ENCODE measurements at places on chromosomes 11 and 22.

DNA sequence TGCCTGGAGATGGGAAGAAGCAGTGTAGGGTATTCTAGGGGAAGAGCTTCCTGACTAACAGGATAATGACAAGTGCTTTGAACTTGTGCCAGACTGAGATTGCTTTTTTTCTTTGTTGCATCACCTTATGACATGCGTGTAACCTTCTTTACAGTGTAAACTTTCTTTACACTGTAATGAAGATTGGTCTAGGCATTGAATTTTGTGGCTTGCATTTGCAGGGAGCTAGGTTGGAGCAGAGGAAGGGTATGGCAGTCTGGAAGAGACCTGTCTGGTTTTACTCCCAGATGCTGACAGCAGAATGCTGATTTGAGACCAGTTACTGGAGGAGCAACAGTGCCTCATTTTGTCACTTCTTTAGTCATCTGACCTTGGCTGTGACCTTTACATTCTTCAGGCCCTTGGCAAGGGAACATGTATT, 5.6 kb downstream of the DDB2 start:
- DNase-seq, result peak; percentile 64

DNA sequence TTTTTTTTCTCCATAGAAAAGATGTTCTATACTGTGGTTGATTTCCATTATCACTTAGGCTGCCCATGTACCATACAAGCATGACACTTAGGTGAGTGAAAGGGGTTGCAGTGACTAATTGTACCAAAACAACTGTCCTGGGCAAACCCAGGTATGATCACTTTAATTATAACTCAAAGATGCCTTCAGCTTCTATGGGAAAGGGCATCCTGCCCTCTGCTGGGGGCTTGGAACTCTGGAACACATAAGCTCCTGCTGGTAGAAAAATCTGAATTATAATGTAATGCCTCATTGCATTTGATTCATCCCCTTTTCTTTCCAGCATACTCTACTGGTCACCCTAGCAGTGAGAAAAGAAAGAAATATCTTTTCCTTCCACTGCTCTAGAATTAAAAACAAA, 206.3 kb downstream of the DDX10 start:
- DNase-seq, result peak; percentile 62

GRCh38 chr22:19394274-19395050, 37.1 kb downstream of the HIRA start:
- no peak for DNase-seq

DNA sequence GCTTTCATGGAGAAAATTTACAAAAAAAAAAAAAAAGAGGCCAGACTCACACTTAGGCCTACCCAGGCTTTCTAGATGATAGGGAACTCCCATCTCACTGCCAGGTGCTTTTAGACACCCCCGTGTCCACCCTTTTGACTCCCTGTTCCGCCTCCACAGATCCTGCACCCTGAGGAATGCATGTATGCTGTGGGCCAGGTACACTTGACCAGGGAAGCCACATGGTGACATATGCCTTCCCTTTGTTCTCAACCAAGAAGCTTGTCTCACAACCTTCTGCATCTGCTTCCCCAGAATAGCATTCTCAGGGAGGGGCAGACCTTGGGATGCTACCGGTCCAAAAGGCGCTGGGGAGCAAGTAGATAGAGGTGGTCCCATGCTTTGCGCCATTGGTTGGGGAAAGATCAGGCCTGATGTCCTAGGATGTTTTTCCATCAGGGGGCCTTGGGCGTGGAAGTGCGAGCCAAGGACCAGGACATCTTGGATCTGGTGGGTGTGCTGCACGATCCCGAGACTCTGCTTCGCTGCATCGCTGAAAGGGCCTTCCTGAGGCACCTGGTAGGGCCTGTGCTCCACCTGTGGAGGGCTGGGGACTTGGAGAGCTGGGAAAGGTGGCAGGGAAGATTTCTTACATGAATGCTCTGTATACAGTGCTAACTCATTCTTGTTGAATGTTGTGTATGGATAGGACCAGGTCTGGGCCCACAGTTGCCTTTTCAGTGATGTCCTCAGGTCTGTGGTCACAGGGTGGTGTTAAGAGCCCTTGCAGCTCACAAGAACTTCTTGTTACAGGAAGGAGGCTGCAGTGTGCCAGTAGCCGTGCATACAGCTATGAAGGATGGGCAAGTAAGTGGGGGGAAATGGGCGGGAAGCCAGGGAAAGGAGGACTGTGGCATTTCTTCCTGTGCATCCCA, 7.5 kb downstream of the HMBS start:
- DNase-seq, result no peak

DNA sequence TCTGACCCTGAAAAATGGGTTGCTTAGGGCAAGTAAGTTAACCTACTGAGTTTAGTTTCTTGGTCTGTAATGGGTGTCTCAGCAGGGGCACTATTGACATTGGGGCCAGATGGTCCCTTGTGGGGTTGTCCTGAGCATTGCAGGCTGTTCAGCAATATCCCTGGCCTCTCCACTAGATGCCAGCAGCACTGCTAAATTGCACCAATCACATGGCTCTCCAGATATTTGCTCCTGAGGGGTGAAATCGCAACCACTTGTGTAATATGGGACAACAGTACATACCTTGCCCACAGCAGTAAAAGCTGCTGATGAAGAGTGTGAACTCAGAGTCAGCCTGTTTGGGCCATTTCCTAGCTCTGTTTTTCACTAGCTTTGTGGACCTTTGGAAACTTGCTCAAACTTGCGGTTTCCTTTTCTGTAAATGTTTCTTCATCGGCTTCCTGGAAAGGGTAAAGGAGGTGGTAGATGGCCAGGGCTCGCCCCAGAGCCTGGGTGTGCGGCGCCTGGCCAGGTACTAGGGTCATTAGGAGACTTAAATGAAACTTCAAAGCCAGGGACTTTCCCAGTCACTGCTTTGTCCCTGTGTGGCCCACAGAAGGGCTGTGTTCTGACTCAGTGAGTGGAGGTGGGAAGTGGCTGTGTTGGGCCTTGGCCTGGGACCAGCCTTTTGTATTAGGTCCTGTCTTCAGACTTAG, 13.0 kb downstream of the NCF4 start:
- peak; percentile 78 for DNase-seq

DNA sequence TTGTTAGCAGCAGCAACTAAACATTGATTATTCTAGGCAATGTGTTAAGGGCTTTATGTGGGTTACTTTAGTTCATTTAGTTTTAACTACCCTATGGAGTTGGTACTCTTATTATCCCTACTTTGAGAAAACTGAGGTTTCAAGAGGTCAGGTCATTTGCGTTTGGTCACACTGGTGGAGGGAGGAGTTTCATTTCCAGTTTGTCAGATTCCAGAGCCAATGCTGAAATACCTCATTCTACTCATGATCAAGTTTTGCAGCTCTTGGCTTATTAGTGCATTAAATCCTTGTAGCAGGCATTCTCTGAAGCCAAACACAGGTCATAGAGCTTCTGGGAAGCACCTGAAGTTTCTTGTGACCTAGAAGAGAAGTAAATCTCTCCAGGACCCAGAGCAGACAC, 24.1 kb upstream of the POGLUT3 start:
- no peak for DNase-seq

DNA sequence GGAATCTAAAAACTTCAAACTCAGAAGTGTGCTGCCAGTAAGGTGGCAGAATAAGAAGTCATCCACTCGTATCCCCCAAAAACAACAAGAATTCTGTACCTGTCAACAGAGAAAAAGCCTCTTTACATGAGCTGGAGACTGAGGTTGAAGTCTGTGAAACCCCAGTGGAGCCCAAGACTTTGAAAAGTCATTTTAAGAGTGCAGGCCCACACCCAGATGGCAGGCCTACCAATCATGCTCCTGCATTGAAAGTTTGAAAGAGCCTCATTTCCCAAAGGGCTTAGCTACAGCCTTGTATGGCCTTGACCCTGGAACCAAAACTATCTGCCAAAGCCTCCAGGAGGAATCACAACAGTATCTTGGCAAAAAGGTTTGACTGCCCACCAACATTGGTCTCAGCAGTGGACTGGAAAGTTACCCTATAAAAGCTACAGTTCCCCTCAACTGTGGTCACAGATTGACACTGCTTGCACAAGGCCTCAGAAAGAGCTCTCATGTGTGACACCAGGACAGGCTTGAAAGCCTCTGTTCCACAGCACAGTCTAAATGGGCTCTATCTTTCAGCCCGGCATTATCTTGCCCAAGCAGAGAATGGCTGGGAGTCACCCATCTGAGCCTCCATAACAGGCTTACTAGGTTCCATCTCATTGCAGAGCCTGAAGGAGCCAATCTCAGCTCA, 47.7 kb downstream of the SLC22A9 start:
- no peak for DNase-seq

- DNase-seq, result no peak
Measured at GRCh38 chr11:123193742-123194141, 1.3 kb downstream of the CLMP start.

DNA sequence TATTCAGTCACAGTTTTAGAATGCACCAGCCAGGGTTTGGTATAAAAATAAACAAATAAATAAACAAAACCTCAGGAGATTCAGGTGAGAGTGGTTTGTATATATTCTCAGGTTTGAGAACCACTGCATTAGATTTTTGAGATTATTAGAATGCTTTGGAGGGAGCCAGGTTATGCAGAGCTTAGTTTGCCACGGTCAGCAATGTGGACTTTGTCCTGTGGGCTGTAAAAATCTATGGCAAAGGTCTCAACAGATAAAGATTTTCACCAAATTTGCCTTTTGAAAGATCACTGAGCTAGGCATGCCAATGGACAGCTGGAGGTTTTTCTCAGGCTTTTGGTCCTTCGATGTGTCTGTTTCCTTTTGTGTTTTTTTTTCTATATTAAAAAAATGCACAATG, 650.1 kb upstream of the RAG2 start:
- DNase-seq, result no peak

- DNase-seq, result peak; percentile 100
Measured at GRCh38 chr11:9905960-9906791, 242.3 kb downstream of the SWAP70 start.

- no peak for DNase-seq
Measured at GRCh38 chr22:32185821-32186220, 19.1 kb downstream of the RFPL2 start.

DNA sequence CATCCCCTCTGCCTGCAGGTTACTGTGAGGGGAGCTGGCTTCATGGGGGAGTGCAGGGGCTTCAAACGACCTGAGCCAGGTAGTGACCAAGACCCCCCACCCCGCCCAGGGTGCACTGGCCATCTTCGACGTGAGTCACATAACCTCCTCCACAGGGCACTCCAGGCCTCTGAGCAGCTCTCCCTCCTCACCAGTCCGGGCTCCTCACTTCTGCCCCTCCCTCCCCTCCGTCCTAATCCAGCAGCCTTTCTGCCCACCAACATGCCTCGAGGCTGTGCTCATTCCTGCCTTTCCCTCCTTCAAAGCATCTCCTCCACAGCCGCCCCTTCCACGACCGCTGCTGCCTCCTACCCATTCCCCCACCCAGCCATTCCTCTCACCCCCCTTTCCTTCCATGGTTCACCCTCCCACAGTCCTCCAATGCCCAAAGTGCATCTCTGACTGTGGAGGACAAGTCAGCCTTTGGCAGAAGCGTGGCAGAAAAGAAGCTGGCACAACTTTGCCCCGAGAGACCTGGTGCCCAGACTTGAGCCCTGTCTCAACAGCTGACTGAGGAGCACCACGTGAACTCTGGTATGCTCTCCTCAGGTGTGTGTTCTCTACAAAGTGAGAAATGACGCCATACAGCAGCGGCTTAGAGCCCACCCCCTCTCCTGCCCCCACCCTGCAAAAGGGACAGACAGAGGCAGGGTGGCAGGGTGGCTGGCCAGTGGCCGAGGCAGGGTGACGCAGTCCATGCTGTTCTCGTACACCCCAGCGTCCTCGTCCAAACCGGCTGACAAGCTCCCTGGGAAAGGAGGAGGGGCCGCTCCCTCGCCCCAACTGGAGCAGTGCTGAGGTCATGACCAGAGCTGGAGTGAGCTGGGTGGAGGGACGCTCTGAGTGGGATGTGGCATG, 30.4 kb downstream of the OPCML start:
- DNase-seq, result no peak

DNA sequence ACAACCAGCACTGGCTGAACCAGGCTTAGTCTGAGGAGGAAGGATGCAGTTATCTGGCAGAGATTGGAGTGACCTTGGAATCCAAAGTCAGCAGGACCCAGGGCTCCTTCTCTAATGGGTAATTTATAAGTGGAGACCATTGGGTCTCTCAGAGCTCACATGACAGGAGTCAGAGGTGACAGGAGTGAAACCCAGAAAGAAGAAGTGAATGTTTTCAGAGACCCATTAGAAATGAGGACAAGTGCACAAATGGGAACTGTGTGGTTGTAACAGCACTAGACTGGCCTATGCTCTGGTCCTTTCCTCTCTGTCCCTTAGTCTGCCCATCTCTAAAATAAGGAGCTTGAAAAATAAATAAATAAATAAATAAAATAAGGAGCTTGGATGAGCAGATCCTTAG, 107.4 kb downstream of the SERGEF start:
- DNase-seq, result no peak

DNA sequence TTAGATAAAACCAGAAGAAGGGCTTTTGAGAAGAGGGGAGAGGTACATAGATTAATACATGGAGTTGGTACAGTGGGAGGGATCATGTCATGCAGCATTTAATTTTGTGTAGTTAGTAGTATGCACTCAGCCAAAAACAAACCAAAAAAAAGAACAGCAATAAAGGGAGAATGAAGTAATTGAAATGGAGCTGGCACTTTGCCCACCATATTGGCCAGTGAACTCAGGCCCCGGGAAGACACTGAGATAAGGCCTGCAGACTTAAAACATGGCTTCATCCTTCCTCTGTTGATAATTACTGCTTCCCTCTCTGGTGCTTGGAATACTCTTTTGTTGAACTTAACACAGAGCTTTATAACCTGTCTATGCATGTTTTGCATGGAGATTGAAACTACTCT, 3.1 kb downstream of the PANX1 start:
- DNase-seq, result peak; percentile 33

DNA sequence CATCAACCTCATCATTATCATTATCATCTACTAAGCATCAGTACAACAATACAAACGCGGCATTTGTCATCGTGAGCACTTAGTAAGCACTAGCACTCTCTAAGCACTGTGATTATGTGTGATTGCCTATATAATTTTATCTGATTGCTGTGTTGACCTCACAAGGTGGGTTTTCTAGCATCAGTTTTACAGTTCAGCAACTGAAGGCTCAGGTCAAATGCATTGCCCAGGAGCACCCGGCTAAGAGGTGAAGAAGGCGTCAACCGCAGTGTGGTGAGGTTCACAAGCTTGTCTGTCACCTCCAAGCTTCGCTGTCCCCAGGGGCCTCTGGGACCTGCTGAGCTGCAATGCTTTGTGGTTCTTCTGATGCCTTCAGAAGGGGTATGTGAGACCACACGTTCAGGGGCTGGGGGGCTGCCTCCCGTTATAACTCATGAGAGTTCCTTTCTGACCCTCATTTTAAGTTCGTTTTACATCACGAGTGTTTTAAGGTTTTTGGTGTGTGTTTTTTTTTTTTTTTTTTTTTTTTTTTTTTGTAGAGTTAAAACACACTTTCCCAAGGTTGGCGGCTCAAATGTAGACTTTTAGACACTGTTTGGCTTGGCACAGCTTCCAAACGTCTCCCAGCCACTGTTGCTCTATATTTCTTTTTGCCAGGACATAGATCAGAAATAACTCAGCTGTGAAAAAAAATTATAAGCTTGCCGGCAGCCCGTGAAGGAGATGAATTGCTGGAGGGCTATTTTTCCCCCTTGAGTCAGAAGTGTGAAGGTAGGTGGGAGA, 33.8 kb upstream of the SCUBE1 start:
- no peak for DNase-seq

DNA sequence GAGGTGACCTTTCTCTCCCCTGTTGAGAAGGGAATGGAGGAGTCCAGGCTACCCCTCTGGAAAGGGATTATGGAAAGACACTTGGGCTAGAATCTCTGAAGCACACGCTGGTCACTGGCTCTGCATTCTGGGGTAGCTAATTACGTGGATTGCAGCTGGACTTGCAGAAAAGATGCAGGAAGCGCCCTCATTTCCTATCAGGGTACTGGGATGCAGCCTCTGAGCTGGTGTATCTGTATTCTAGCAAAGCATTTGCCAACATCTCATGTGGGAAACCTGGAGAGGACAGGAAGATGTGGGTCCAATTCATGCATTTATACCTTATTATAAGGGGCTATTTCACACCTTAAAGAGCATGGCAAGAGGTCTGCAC, 44.3 kb downstream of the CD82 start:
- DNase-seq, result no peak
